ENCODE measurements at places on chromosomes 11 and 22.
A peak's percentile ranks its signal among the peaks of the same experiment; 100 is the strongest.

DNA sequence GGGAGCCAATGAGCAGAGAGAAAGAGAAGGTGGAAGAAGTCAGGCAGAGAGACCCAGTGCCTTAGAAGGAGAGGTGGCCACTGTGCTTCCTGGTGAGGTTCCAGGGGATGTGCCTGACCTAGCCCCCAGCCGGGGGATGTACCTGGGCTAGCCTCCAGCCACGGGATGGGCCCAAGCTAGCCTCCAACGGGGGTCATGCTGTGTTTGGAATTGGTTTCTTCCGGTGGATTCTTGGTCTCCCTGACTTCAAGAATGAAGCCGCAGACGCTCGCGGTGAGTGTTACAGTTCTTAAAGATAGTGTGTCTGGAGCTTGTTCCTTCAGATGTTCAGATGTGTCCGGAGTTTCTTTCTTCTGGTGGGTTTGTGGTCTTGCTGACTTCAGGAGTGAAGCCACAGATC is 6.9 kb upstream of the SMIM38 start:
- DNase-seq = no peak

DNA sequence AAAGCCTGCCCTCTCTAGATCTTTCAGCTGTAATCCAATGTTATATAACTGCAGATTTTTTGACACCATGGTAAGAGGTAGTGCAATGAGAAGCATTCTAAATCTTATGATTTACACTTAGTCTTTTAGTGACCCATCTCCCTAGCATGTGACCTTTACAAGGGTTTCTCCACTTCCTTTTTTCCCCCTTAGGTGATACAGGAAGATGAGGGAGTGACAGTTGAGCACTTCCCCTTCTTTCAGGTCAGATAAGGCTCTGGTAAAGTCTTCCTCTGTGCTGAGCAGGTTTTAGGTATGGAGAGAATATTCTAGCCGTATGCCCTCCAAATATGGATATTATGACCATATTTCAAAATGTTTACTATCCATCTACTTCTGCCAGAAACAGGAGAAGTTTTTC is 753.6 kb downstream of the JRKL start:
- DNase-seq = no peak

DNA sequence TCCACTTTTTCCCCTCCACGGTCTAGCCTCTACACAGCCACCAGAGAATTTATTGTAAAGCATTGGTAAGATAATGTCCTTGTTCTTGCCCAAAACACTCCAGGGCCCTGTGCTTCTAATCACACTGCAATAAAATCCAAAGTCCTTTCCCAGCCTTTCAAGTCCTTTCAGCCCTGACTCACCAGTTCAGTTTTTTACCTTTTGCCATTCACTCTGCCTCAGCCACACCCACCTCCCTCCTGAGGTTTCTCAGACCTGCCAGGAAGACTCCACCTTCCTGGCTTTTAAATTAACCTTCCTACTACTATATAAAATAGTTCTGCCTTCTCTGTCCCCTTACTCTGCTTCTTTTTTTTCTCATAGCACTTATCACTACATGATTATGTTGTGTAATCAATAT is 91.0 kb upstream of the ARHGAP32 start:
- DNase-seq = peak; percentile 55

GRCh38 chr11:66886671-66887221 is 29.9 kb downstream of the LRFN4 start:
- no peak for DNase-seq

- no peak for DNase-seq
Measured at GRCh38 chr11:128936606-128937251, 5.9 kb downstream of the TP53AIP1 start.

- DNase-seq = no peak
Measured at GRCh38 chr11:6568191-6568918, 35.1 kb downstream of the RRP8 start.

DNA sequence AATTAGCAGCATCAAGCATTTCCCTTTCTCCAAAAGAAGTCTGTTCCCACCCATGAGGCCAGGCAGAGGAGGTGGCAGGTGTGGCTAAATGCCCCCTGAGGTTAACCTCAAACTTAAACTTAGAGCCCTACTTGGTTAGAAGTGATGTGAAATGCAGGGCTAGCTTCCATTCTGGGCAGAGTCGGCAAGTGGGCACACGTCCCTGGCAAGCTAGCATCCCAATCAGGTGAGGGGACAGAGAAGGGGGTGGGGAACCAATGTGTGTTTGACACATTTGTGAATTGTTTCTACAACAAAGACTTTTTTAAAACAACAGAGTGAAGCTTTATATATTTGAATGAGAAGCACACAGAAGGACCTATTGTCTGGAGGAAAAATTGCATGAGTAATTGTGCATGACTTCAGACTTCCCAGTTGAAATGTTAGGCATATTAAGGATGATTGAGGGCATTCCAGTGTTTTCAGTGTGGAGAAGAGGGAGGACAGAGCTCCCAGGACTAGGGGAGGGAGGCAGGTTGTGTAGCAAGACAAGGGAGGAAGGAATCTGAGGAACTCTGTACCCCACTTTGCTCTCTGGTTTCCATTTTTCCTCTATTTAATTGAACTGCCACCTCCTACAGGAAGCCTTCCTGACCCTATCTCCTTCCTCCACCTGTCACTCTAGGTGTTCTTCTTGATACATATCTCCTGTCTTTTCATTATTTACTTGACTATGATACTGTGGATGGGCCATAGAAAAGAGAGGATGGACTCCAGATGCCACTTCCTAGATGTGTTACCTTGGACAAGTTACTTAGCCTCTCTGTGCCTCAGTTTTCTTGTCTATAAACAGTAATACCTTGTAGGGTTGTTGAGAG is 83.3 kb upstream of the PICALM start:
- DNase-seq = no peak

DNA sequence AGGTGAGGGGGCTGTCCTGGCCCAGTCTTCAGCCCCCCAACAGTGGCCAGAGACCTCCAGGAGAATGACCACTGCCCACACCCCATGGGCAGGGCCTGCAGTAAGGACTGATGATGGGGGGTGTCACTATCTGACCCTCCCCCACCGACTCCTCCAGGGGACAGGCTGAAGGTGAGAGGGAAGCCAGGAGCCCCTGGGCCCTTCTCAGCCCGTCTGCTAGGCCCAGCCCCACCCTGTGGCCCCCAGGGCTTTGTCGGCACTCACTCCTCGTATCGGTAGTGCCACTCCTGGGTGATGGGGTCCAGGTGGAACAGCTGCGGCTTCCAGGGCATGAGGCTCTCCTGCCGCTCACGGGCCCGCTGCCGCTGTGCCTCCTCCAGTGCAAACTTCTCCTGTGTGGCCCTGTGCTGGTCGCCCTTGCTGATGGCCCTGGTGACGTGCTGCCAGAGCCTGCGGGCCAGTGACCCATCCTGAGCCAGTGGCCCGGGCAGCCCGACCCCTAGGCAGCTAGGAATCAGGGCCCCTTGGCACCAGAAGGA is 35.4 kb upstream of the CARS1 start:
- no peak for DNase-seq

- DNase-seq = no peak
Measured at GRCh38 chr11:40306938-40307548, 1152.4 kb downstream of the LRRC4C start.

DNA sequence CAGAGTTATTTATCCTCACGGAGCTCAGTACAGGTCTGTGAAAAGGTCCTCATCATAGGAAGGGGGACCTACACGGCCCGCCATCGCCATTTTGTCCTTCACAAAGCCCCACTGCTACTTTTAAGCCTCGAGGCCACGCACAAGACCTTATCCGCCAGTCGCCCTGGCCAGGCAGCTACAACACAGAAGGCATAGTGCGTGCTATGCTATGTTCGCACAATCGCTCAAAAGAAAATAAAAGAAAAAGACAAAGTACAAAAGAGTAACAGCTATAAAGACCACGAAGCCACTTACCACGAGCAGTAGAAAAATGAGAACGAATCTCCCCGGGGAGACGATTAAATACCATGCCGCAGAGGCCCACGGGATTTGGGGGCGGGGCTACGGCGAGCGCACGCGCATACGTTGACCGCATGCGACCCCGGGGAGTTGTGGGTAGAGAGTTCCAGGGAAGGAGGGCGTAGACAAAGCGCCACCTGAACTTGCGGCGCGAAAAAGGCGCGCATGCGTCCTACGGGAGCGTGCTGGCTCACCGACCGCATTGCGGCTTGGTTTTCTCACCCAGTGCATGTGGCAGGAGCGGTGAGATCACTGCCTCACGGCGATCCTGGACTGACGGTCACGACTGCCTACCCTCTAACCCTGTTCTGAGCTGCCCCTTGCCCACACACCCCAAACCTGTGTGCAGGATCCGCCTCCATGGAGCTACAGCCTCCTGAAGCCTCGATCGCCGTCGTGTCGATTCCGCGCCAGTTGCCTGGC is 16.4 kb upstream of the WDR74 start:
- DNase-seq = peak; percentile 98

GRCh38 chr11:65419772-65420481 is 2.7 kb upstream of the NEAT1 start:
- peak; percentile 95 for DNase-seq

DNA sequence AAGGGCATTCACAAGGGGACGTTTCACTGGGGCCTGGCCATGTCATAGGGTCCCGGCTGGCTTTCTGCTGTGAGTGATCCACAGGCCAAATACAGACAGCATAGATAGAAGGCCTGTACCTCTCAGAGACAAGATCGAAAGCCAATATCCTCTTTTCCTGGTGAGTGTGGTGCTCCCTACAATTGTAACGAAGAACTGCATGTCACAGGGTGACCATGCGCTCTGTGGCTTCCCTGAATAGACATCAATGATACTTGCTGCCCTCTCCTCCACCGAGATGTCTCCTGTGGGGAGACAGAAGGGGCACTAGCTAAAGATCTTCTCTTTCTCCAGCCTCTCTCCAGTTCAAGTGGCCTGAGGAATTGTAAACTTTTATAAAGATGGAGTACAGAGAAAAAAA is 226.1 kb upstream of the POU2AF2 start:
- no peak for DNase-seq

GRCh38 chr11:16605894-16606783 is 132.3 kb upstream of the C11orf58 start:
- DNase-seq = peak; percentile 90

GRCh38 chr11:59898650-59899049 is 20.1 kb downstream of the OOSP3 start:
- no peak for DNase-seq

- no peak for DNase-seq
Measured at GRCh38 chr11:4798427-4799183, 5.6 kb downstream of the OR52R1 start.

DNA sequence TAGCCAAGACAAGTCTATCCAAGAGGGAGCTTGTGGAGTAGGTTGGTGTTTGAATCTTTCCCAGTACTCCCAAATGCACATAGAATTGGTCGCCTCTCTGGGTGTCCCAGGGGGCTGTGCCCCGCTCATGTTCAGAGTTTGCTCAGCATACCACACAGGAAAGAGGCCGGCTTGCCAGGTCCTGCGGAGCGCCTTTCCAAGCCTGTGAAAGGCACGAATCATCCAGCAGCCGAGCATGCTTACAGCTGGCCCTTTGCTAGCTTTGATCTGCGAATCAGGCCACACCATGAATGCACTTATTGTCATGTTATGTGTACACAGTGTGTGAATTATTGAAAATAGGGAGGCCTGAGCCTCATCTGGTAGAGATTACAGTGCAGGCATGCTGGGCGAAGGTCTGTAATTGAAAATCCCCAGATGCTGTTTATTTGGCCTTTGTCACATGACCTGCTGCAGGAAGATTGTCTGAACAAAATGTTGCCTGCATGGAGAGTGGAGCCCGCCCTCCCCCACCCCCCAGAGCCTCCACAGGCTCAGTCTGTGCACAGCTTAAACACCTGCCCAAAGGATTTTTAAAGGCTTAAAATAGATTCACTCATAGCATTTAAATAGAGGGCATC is 163.3 kb upstream of the RASSF10 start:
- DNase-seq = no peak

DNA sequence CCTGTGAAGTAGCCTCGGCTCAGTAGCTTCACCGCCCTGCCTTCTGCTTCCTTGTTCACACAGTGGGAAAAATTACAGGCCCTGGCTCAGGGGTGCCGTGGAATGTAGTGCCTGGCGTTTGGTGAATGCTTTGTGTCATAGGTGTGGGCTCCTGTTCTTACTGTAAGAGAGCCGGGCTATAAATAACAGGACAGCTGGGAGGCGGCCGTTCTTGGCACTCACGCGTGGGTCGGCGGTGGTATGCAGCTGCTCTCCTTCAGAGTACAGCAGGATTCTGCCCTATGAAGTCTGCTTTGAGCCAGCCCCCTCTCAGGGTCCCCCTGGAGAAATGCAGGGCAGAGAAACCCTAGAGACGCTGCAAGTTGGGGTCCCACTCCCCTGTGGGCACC is 84.2 kb downstream of the CTTN start:
- no peak for DNase-seq

- DNase-seq = no peak
Measured at GRCh38 chr11:35168671-35169070, 29.7 kb downstream of the CD44 start.

DNA sequence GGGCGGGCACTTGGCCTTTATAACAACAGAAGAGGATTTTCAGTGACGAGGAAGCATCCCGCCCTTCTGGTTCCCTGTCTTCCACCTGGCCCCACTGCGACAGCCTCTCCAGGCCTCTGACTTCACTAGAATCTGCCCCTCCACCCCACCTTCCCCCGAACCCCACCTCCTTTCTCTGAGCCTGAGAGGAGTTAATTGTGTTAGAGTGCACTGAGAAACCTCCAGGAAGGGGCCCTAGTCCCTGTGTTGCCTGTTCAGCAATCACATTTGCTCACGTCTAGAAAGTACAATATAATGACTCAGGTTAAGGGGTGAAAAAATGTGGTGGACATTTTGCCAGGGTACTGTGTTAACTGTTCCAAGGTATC is 38.8 kb downstream of the PTPRJ start:
- peak; percentile 47 for DNase-seq

DNA sequence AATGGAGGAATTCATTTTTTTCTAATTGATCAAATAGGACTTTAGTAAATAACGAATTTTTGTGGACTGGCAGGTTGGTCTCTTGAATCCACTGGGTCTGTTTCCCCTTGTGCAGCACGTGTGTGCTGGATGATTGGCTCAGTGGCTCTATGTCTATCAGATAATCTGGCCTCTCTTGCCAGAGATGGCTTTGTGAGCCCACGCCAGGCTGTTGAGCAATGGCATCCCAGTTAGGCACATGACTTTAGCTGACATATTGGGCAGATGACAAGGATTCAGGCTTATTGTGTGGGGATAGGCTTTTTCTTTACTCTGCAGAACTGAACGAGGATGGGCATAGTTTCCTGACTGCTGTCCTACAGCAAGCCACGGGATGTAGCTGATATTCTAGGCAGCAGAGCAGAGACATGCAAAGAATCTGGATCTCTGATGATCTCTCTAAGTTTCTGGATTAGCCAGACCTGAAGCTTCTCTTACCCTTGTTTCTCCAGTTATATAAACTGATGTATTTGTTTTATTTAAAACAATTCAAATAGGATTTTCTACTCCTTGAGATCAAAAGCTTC is 144.9 kb downstream of the ARHGAP42 start:
- DNase-seq = no peak

DNA sequence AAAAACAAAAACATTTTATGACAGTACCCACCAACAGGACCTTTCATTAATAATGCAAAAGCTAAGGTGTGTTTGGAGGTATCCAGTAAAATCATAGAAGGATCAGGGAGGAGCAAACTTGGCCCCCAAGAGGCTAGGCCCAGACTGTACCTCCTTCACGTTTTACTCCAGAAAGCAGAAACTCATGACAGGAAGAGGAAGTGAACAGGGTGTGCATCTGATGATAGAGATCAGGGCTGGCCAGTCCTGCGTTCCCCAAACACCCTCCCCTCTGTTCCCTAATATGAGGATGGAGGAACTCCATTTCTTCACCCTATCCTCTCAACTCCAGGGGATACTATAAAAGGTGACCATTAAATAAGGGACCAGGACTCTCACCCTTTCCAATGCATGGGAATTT is 10.2 kb upstream of the MS4A12 start:
- DNase-seq = no peak

- DNase-seq = no peak
Measured at GRCh38 chr11:76803811-76804600, 20.9 kb downstream of the TSKU start.

GRCh38 chr11:100972046-100972445 is 157.6 kb downstream of the PGR start:
- no peak for DNase-seq
